Daoy (cell line): ENCODE measurements at places on chromosomes 11 and 22. TPM values are rescaled to one million over a fixed set of nuclear protein-coding genes. Genes with fewer than 3 reads are reported as not detected.

DNA sequence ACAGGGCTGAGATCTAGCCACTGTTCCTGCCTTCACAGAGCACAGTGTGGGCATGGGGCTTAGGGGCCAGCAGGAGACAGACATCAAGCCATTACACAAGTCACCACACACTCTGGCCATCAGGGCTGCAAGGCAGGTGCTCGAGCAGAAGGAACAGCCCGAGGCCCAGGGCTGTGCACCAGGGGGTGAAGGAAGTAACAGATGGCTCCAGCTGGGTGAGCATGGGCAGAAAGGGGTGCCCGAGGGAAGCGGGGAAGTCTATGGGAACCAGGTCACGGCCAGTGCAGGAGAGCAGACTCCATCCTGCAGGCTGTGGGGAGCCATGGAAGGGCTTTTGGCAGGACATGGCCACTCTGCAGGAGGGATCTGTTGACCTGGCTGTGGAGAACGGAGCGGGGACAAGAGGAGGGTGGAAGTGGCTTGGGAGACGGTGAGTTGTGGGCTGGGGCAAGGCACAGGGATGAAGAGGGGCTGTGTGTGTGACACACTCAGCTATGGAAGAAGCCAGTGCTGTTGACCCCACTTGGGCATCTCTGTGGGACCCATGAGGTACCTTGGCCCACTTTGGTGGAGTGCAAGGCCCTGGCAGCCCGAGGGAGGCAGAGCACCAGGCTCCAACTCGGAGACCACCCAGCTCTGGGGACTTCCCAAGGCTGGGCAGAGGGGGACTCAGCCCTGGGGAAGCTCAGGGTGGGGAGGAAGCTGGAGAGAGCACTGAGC is 3.6 kb downstream of the C11orf68 start:
- DNase-seq = peak; percentile 68

Gene ANKK1
- total RNA-seq = 0.06 TPM in 1 of 2 replicates, not detected in the other

Gene CCDC15
- 5.8 and 7.3 TPM in 2 replicates for total RNA-seq

DNA sequence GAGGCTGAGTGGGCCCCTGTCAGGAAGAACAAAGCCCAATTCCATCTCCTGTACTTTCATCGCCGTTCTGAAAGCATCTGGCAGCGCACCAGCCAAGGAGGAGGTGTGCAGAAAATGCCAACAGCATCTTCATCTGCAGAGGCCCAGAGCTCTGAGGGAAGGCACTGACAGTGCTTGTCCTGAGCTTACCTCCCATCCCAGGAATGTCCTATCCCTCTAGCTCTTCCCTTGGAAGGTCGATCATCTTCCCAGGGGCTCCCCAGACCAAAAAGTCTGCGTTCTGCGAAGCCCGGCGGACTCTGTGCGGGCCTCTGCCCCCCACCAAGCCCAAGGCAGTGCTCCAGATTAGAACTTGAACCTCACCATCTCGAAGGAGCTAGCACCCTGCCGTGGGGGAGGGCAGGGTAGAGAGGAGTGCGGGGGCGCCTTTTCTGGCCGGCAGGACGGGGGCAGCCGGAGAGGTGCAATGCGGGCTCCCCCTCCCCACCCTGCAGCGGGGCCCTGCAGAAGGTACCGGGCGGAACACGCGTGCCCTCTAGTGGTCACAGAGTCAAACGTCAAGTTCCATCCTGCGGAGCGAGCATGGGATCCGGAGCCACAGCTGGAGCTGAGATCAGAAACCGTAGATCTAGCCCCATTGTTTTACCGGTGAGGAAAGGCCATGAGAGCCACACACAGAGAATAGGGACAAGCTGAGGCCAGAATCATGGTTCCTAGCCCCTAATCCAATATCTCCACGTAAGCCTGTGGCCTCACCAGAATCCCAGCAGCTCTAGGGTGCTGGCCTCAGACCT is 5.0 kb downstream of the SCN2B start:
- peak; percentile 70 for DNase-seq

GRCh38 chr11:17985517-17985916 is 27.3 kb downstream of the SERGEF start:
- peak; percentile 33 for DNase-seq

DNA sequence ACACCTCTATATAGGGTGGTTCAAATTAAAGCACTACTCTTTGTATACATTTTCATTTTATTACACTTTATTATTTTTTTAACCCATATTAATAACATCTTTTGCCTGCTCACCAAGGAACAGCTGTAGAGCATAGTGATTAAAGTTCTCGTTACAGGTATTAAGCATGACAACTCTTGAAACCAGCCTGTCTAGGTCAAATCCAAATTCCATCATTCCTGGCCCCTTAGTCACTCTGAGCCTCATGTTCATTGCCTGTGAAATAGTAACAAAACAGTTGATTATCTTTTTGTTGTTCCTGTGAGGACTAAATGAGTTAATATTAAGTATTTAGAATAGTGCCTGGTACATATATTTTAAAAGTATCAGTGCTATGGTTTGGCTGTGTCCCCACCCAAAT is 334.5 kb downstream of the RAB38 start:
- DNase-seq = no peak

DNA sequence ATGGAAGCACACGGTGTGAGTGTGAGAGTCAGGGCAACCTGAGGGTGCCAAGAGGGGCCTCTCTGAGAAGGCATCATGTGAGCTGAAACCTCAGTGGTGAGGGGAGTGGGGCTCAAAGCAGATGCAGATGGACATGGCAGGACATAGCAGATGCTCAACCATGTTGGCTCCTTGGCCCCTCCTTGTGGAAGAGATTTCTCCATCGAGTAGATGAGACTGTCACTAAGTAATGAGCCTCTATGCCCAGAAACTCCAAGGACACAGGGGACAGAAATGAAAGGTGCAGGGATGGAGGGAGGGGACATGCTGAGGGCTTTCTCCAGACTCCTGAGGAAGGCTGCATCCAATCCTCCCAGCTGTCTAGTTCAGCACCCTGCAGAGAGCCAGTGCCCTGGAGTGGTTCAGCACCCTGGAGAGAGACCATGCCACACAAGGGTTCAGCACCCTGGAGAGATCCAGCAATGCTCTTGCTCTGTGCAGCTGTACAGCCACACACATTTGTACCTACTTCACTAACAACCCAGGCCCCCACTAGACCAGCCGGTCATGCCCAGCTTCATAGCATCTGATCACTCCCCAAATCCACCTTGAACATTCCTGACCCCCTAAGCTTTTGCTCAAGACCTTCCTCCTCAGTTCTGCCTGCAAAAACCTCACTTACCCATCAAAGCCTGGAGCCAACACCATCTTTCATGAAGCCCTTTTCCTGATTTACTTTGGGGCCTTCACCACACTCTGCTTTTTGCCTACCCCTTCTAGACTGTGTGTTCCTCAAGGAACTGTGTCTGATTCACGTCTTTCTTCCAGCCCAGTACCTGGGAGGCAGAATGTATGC is 252.0 kb downstream of the CTTN start:
- DNase-seq = peak; percentile 78

Gene SMTNL1
- total RNA-seq = not detected in 2 replicates

Gene SAA1
- total RNA-seq = 0.69 TPM in 1 of 2 replicates, not detected in the other
